ENCODE measurements at places on chromosomes 7 and 10.

- DNase-seq: no peak
Observed at GRCh38 chr7:156650042-156650441, 9.5 kb downstream of the RNF32 start.

DNA sequence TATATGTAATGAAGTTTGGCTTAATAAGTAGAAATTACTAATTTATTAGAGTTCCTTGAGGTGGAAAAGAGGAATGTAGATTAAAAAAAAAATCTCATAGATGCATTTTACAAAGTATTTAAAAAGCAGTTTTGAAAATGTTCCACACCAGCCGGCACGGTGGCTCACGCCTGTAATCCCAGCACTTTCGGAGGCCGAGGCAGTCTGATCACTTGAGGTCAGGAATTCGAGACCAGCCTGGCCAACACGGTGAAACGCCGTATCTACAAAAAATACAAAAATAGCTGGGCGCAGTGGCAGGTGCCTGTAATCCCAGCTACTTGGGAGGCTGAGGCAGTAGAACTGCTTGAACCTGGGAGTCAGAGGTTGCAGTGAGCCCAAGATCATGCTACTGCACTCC lies 3.2 kb upstream of the CHRM2 start:
- DNase-seq: no peak

DNA sequence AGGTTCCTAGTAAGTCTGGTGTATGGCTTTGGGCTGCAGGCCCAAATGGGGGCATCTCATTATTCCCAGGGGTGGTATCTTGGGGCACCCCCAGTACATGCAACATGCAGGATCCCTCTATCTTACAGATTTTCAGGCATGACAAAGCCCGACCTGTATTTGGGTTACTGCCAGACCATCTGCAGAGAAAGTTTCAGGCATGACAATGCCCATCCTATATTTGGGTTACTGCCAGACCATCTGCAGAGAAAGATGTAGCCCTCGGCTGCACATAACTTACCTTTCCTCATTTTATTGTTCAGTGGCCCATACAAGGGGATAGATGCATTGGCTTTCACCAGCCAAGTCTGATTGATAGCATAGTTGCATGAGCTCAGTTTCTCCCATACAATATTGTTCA lies 112.2 kb upstream of the RAB18 start:
- DNase-seq: no peak

DNA sequence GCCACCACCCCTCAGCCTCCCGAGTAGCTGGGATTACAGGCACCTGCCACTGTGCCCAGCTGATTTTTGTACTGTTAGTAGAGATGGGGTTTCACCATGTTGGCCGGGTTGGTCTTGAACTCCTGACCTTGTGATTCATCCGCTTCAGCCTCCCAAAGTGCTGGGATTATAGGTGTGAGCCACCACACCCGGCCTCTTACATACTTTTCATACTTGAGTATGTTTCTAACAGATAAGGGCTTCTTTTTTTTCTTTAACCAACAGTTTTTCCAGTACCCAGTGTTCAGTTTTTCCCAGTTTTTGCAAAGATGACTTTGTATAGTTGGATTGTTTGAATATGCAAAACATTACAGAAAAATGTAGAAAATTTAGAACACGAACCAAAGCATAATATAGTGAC lies 7.7 kb downstream of the EIF4H start:
- DNase-seq: no peak

GRCh38 chr7:159093351-159093971 lies 51.2 kb downstream of the VIPR2 start:
- no peak for DNase-seq

- no peak for DNase-seq
Observed at GRCh38 chr7:70893422-70893821, 238.5 kb upstream of the GALNT17 start.

DNA sequence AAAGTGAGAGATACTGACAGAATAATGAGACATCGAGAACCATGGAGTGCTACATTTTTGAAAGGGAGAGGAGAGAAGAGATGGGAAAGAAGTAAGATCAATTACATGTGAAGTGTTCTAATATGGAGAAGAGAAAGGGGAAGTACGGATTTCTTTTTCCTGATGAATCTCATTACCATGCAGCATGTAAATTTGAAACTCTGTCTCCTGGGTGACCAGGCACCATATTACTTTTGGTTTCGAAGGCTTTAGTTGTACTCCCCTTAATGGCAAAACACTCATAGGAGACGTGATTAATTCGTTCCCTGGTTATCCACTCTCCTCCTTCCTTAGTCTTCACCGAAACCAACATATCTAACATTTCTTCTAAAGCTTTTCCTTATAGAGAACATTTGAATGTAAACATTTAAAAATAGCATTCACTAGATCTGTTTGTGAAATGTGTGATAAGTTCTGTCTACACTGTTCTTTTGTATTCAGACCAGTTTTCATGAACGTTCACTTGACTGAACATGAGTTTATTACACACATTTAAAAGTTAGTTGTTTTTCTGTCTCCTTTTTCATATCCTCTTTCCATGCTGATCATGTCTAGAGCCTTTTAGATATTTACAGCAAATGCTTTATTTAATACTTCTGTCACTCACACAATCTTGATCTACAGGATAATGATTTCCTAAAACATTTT lies 80.2 kb upstream of the MSRB2 start:
- peak; percentile 50 for DNase-seq

DNA sequence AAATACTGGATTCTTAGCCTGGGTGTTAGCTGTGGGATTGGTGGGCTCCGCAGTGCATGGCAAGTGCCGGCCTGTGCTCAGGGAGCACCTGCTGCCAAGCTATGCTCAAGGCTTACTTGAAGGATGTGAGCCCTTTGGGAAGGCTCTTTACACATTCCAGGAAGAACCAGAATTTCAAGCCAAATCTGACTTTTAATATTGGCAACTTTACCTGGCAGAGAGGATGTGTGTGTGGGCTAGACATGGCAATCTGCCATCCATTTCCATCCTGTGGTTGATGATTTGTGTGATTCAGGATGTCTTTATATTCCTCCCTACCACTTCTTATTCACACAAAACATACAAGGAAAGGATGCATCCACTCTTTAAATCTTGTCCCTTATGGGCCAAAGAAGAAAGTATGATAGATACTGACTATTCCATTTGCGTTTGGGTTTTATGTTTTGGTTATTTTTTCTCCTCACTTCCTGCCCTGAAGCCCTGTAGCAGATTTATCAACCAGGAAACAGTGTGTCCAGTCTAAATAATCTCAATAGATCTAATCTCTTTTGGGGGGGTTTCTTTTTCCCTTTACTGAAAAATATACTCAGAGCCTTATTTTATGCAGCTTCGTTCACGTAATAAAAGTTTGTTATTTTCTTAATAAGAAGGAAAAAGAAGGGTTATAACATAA lies 247.1 kb downstream of the COBL start:
- DNase-seq: no peak

DNA sequence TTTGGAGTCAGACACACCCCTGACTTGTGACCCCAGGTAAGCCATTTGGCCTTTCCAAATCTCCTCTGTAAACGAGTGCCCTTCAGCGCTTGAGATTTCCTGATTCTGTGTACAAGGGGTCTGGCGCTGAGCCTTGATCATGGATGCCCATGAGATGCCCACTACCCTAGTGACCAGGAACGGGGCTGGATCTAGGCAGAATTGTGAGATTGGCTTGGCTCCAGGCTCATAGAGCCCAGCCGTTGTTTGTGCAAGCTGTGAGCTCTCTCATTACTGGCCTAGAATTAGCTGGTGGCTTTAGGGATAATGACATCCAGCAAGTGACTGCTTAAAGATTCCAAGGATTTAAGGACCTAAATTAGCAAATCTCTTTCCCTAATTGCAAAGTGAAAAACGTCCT lies 84.9 kb downstream of the CAMK1D start:
- no peak for DNase-seq

- no peak for DNase-seq
Observed at GRCh38 chr7:151884312-151885201, 7.6 kb upstream of the PRKAG2 start.

GRCh38 chr7:141891336-141891735 lies 24.9 kb upstream of the OR9A4 start:
- DNase-seq: no peak

DNA sequence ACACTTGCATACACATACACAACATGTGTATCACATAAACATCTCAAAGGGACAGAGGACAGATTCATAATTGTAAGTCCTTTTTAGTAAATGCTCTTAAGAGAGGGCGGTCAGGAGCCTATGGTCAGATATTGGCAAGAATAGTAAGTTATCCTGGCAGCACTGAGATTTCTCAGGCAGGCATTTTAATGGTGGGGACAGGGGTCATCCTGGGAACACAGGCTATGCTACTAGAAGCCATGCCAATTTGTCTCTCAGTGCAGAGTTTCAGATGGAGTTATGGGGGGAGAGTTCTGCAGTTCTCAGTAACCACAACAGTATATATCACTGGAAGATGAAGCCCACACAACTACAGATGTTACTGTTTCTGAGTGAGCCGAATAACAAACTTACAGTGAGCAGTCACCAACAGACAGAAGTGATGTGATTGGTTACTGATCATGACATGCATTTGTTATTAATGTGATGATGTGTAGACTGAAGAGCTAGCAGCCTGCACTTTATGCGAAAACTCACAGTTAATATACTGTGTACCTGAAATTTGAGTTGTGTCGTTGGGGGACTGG lies 16.4 kb downstream of the ZNF487 start:
- DNase-seq: no peak

DNA sequence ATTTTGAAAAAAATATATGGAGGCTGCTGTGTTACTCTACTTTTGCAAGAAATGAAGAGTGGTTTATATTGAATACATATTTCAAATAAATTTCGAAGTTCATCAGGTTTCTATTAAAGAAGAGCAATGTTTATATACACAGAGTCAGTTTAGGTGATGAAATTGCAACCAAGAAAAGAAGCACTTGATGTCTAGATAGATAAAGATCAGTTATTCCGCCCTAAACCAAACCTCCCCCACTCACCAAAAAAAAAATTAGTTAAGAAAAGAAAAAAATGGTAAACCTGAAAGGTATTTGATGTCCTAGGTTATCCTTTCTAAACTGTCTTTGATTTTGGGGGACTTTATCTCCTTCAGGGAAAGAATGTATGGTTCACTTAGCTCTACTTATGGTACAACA lies 111.8 kb downstream of the SKIDA1 start:
- no peak for DNase-seq

- no peak for DNase-seq
Observed at GRCh38 chr10:34761453-34761852, 53.6 kb downstream of the PARD3 start.

DNA sequence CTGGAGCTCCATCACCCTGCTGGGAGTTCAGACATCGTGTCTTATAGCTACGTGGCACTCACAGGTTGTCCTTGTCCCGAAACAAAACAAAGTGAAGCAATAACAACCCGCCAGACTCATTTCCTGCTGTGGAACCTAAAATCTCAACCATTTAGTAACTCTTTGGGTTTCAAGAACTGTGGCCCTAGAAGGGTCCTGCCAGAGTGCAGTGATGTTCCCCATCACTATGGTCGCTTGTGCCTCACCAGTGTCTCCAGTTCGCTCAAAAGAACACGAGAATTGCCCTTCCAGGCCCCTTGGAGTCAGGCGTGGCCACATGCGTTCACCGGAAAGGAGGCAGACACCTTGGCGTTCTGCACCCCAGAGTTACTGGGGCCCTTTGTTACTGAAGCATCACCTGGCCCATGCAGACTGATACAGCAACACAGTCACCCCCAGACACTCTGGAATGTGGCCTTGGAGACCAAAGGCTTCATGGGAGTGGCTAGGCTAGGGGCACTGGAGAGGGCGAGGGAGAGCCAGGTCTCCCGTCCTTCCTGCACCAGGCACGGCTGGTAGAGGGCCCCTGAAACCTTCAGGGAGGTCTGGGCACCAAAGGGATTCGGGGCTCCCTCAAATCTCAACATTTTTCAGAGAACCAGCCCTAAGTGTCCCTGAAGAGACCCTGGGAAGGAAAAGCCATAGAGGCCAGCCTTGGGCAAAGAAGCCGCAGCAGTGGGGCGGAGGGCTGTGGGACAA lies 908 bp downstream of the CRYGN start:
- DNase-seq: no peak

DNA sequence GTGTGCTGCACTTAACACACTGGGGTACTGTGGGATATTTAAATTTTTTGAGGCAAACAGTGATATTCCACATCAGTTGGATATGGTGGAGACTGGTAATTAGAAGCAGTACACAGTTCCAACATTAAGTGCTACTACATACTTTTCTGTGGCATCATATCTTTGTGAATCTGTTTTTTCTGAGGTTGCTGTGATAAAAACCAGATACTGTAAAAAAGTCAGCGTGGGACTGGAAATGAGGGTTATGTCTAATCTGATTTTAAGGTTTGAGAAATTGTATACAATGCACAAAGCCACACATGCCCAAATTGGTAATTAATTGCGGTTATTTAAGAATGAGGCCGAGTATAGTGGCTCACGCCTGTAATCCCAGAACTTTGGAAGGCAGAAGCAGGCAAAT lies 41.2 kb downstream of the TBC1D12 start:
- no peak for DNase-seq

DNA sequence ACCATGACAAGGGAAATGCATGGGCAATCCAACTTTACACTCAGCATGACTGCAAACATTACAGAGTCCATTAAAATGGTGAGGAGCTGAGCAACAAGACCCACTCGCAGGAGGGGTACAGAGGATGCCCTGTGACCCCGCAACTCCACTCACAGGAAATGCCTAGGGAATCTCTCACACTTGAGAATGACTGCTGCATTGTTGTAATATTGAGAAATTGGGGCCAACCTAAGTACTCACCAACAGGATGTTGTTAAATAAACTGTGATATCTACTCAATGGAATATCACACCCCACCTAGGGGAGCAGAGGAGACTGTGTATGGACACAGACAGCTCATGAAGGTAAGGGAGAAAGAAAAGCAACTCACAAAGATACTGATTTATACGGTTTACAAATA lies 53.4 kb upstream of the CAMK2B start:
- DNase-seq: no peak

- no peak for DNase-seq
Observed at GRCh38 chr7:83835424-83835823, 186.5 kb upstream of the SEMA3E start.

DNA sequence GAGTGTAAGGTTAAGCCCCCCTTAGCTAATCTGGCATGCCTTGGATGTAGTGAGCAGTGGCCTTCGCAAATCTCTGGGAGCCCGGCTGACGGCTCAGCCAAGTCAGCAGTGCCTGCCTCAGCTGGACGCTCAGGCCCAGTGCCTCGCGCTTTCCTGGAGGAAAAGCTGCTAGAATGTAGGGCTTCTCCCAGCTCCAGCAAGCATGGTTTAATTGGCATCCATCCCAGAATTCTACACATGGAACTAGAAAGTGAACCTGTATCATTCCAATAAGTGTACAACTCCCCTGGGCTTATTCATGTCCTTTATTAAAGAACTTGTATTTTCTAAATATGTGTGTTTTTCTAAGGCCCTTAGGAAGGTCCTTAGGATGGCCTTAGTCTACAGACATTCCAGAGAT lies 287.8 kb upstream of the SHH start:
- DNase-seq: no peak

- DNase-seq: no peak
Observed at GRCh38 chr7:44213877-44214388, 13.2 kb downstream of the YKT6 start.

Measured in MM.1S (cell line).